ENCODE measurements at places on chromosomes 2 and 18.
A peak's percentile ranks its signal among the peaks of the same experiment; 100 is the strongest.

DNA sequence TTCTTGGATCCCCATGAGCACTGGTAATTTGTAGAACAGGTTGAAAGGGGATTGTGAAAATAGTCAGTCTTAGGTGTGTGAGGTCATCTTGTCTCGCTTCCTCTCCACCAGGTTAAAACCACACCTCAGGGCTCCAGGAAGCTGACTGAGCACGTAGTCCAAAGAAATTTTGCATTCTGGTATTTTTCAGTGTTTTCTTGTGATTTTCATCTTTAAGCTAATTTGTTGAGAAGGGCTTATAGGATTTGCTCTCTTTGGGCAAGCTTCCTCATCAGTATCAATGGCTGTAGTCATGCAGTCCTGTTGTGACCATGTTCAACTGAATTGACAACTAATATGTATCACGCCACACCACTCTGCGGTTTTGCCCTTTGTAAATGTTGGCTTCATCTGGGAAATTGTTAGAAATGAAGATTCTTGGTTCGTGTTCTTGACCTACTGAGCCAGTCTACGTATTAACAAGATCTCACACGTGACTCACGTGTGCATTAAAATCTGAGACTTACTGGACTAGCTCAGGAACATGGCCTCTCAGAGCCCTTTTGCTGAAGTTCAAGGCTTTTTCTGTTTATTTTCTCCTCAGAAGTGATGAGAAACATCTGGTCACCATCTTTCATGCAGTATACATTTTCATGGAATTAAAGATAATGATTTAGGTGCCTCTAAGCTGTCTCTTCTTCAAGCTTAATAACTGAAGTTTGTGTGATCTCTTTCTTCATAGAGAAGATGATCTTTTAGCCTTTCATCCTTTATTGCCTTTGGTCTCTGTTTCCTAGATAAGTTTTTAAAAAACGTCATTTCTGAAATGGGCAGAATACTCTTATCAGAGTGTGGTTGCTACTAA is 32.8 kb downstream of the FMNL2 start:
- DNase-seq: no peak

GRCh38 chr2:96317584-96317997 is 7.5 kb upstream of the ITPRIPL1 start:
- no peak for DNase-seq

DNA sequence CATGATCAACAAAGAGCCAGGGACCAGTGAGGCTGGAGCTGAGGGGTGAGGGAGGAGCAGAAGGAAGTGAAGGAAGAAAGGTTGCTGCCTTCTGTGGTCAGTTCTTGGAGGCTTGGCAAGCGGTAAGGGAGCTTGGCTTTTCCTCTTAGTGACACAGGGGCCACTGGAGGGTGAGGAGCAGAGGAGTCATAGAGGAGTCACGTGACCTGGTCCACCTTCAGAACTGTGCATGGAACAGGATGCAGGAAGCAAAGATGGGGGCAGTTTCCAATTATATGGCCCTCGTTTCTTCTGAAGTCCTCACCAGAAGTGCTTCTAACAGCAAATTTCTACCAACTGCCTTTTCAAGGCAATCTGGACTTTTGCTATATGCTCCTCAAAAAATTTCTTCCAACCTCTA is 326.9 kb upstream of the SMIM21 start:
- DNase-seq: no peak

- DNase-seq: peak; percentile 49
Measured at GRCh38 chr18:6476880-6477279, 62.2 kb upstream of the L3MBTL4 start.

DNA sequence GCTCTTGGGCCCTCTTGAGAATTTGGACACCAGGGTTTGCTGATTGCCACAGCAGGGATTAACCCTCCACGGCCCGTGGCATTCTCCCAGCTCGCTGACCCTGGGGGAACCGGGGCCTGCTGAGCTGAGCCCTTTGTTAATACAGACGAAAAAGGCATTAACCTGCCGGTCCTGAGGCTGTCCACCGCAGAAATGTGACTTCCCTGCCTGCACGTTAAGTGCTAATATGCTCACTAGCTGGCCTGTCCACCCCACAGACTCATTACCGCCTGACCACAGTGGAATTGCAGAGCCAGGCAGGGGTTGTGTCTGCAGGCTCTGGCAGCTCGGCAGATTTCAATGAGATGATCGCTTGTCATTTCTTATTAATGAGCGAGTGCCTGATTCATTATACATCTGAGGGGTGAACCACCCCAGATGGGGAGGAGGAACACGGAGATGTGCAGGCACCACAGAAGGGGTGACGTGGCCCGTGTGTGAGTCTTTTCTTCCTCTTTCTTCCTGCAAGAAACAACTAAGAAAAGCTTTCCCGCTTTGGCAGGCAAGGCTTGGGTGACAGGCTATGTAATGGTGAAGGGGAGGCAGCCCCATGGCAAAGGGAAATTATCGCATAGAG is 126.0 kb downstream of the GLI2 start:
- DNase-seq: no peak

- DNase-seq: no peak
Measured at GRCh38 chr2:176710657-176711186, 441.5 kb downstream of the MTX2 start.

- no peak for DNase-seq
Measured at GRCh38 chr2:60819155-60819862, 62.1 kb upstream of the REL start.

GRCh38 chr2:176680916-176681516 is 411.8 kb downstream of the MTX2 start:
- DNase-seq: no peak

DNA sequence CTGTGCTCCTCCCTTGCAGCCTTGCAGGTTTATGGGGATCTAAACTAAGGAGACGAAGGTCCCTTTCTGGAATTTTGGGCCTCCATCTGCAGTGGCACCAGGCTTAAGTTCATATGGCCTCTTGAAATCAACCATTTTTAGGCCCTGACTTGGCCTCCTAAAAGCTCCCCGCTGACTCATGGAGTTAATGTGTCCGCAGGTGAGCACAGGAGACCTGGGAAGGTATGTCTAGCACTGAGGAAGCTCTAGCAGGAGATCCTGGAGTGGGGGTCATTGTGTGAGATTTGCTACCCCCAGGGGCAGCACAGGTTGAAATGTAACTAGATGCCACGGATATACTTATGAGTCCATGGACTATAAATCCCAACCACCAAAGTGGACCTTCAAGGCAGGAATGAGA is 95.9 kb upstream of the CELF4 start:
- no peak for DNase-seq

DNA sequence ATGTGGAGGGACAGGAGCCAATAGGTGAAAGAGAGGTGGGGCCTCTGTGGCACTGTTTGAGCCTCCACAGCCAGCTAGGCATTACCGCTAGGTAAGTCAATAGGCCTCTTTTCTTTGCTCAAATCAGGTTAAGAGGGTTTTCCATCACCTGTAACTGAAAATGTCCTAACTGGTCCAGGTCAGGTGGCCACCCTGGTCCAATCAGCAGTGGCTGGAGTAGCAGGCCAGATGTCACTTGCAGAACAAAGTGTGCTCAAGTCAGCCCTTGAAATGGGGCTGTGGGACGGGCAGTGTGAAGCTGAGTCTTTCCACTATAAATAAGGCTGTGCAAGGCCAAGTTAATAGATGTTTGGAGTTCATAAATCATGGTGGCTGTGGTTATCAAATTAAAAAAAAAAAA is 20.9 kb downstream of the FBXO36 start:
- DNase-seq: no peak

- peak; percentile 50 for DNase-seq
Measured at GRCh38 chr2:235027558-235028214, 75.9 kb downstream of the SH3BP4 start.

DNA sequence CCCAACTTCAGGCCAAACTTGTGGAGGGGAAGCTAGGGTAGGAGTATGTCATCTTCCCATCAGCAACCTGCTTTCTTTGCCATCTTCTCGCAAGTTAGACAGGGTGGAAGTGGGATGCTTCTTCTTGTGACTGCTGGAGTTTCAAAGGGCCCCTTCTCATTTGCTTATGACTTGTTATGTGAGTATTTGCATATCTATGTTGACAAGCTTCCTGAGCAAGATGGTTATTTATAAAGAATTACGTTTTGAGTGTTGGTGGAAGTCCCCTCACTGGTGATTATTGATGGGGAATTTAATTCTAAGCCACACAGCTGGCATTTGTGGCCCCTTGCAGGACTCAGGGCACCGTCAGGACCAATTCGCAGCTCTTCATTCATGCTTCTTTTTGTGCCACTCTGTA is 791.0 kb downstream of the LRRTM4 start:
- no peak for DNase-seq

DNA sequence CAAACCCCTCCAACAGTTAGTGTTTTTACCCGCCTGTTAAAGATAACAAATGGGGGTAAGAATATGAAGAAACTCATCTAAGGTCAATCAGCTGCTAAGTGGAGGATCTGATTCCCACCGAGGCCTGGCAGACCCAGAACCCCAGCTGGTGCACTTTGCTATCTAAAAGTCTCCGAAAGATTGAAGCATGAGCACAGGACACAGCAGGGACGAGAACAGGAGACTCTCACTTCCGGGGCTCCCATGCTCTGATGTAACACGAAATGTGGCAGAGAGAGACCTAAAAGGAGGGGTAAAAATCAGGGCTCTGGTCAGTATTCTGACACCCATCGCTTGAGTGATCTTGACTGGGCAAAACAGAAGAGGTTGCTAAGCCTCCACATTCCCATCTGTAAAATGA is 119.7 kb downstream of the PDCL3 start:
- no peak for DNase-seq

GRCh38 chr2:128367601-128368359 is 49.1 kb upstream of the HS6ST1 start:
- DNase-seq: no peak

DNA sequence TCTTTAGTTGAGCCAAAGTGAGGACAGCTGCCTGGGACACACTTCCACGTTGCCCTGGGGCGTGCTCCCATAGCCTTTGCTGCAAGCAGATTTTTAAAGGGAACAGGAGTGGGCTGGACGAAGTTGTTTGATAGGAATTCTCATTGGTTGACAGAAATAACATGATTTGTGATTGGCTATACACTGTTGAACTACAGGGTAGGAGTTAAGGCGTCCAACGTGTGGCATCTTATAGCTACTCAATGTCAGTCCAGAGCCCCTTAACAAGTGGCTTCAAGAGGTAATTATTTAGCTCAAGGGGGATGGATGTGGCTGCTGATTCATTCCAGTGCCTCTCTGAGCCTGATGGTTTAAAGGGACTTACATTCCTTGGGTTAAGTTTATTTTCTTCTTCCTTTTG is 65.5 kb downstream of the ACAA2 start:
- DNase-seq: no peak

DNA sequence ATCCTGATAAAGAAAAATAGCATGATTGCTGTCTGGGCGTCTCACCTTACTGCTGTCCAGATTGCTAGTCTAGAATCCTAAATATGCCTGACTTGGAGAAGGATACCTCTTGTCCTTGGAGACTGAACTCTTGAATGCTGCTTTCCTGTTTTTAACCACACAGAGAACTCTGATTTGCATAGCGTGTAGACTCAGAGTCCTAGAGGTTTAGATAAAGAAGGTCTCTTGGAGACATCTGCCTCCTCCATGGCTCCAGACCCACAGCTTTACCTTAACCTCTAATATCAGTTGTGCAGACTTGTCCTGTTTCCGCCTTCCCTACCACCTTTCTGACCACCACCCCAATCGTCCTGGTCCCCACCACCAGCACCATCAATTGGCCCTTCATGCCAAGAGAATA is 292.6 kb upstream of the CYRIA start:
- DNase-seq: no peak

GRCh38 chr18:8040021-8040420 is 472.9 kb downstream of the PTPRM start:
- DNase-seq: no peak

DNA sequence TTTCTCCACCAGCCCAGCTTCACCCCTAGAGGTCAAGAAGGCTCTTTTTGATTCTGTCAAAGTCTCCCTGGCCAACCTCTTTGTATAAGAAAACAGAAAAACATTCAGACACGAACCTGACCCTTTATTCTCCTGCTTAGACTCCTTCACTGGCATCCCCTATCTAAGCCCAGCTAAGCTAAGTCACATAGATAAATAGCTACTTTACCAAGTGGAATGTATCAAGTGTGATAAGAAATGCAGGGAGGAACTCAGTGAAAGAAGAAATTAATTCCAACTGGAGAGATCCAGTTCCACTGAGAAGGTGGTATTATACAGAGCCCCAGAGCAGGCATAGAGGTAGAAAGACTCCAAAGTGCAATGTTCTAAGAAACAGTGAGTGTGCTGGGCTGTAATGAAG is 489.5 kb downstream of the TNS1 start:
- no peak for DNase-seq

GRCh38 chr2:62362561-62362960 is 143.4 kb downstream of the TMEM17 start:
- DNase-seq: peak; percentile 59

DNA sequence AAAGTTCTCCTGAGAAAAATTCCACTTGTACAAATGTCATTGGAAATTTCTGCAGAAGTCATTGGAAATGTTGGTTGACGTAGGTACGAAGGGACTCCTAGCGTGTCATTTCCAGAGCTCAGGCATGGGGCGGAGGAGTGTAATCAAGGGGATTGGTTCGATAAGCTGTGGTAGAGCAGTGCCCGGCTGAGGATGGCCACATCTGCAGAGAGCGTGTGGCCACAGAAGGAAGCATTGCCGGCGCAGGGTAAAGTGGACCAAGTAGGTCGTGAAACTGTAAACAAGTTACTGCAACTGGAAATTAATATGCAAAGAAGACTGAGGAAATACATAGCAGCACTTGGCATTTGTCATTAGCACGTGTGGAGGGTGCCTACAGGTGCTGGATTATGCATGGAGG is 101.8 kb downstream of the DGKD start:
- DNase-seq: no peak

- DNase-seq: no peak
Measured at GRCh38 chr2:119958670-119959268, 54.1 kb upstream of the EPB41L5 start.

DNA sequence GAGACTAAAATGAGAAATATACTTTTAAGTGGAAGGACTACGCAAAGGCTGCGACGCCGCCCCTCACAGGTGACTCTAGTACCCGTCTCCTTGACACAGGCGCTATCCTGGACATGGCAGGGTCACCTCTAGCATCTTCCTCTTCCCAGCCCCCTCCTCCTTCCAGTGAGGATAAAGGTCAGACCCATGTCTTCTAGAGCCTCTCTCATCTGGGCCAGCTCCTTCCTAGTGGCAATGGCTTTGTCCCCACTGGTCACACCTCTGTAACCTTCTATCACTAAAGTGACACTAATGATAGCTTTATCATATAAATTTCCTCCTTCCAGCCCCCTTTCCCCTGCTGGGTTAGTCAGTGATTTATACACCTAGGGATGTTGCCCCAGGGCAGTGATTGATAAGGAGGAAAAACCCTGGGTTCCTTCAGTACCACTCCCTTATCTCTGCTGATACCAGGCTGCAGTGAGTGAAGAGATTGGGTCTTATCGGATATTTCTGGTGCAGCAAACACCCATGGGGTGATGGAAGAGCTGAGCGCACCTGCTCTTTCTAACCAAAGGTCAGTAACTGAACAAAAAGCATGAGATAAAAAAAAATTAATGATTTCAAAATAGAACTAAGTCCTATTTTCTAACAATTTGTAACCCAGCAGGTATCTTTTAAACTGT is 62.0 kb upstream of the FZD5 start:
- DNase-seq: no peak

GRCh38 chr2:64654063-64654811 is 524 bp upstream of the SERTAD2 start:
- no peak for DNase-seq

GRCh38 chr2:196967116-196967515 is 40.6 kb upstream of the PGAP1 start:
- no peak for DNase-seq
